HT-29 (cell line): ENCODE measurements at places on chromosomes 5 and 9. TPM values are rescaled to one million over a fixed set of nuclear protein-coding genes. Genes with fewer than 3 reads are reported as not detected.

The LOX gene
- not detected in 2 replicates for total RNA-seq

The PLEKHG4B gene
- total RNA-seq: not detected in 2 replicates

GRCh38 chr5:112762113-112762810 lies 24.6 kb downstream of the APC start:
- DNase-seq: no peak

DNA sequence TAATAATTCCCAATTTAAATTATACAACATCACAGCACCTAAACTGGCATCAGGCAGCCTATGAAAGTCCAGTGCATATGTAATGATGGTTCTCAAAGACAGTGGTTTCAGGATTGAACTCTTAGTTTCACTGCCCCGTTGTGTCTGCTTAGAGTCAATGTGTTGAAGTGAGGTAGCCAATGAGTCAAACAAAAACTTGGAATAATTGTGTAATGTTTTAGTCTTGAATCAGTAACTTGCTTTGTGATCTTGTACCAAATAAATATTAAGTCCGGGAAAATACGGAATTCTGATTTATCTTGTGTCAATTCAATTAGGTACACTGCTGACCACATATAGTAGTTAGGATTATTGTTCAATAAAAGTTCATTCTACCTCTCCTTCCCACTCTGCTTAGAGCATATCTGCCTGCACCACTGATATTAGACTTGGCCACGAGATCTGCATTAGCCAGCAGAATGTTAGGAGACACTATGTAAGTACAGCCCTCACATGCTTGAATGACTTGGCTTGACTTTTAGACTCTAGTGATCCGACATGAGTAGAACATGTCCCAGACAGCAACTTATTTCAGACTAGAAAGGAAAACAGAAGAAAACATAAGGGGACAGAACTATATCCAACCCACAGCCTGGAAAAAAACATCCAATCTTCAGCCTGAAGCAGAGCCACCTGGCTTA lies 441.5 kb upstream of the PTGER4 start:
- DNase-seq: no peak

The MINAR2 gene
- not detected in 2 replicates for total RNA-seq

GRCh38 chr5:33180900-33181299 lies 259.9 kb upstream of the TARS1 start:
- DNase-seq: peak; percentile 31

DNA sequence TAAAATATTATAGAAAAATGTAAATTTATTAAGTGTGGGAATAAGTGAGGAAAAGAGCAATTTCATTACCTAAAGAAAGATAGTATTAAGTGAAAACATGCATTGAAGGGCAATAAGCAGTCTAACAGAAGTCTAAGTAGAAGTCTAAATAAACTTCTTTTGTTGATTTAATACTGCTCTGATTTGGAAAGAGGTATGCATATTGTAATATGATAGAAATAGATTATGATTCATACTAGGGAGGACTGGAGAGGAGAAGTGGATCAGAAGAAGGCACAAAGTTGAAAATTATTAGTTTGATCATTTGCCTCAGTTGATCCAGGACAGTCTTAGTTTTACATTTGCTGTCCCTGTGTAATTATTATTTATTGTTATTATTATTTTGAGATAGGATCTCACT lies 6.6 kb upstream of the ERBIN start:
- DNase-seq: no peak

DNA sequence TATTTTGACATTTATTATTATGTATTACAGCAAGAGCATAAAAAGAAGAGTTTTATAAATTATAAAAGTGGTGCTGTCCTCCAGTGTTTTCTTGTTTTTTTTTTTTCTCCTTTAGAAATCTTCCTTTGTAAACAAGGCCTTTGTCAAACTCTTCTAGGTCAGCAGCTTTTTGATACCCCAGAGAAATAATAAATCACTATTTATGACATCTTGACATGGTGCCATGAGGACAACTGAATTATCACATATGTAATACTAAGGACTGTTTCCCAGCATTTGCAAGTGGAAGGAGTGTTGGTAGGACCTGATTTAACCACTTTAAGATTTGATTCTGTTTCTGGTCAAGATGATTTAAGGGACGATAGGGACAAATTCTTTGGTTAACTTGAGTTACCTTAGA lies 4.6 kb downstream of the SMARCA2 start:
- DNase-seq: no peak

The MCTP1 gene
- total RNA-seq: 4.2 and 4.5 TPM in 2 replicates

The C7 gene
- 0.05 TPM in 1 of 2 replicates, not detected in the other for total RNA-seq

- DNase-seq: no peak
Observed at GRCh38 chr9:95018099-95018936, 291.8 kb downstream of the AOPEP start.

The C5orf58 gene
- not detected in 2 replicates for total RNA-seq

The SPRY4 gene
- 35.6 and 46.8 TPM in 2 replicates for total RNA-seq

The CBY3 gene
- not detected in 2 replicates for total RNA-seq

The PRDM9 gene
- total RNA-seq: not detected in 2 replicates

The TEK gene
- total RNA-seq: 0.15 and 0.23 TPM in 2 replicates

- DNase-seq: no peak
Observed at GRCh38 chr9:122477826-122478225, at the start of gene OR1J1. Gene OR1J1, minus strand, starts transcription at chr9:122477926. Its CDS starts 0 bp downstream, at chr9:122477926.

DNA sequence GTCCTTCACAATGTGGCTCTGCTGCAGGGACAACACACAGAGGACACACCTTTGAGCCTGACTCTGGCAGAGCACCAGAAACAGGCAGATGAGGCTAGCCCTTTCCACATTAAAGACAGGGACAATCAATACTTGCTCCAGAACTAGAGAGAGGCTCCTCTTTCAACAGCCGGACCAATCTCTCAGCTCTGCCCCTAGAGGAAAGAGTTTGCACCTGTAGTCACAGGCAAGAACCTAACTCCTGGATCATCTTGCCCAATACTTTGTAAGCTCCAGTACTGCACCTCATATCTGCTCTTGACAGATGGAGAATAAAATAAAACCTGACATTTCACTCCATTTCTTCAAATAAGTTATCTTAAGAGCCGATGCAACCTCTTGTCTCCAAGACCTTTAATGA lies 52.1 kb downstream of the EPB41L4A start:
- DNase-seq: peak; percentile 41

The ZNF454 gene
- total RNA-seq: not detected in 2 replicates

GRCh38 chr9:113993838-113994540 lies 84.1 kb downstream of the AMBP start:
- no peak for DNase-seq

DNA sequence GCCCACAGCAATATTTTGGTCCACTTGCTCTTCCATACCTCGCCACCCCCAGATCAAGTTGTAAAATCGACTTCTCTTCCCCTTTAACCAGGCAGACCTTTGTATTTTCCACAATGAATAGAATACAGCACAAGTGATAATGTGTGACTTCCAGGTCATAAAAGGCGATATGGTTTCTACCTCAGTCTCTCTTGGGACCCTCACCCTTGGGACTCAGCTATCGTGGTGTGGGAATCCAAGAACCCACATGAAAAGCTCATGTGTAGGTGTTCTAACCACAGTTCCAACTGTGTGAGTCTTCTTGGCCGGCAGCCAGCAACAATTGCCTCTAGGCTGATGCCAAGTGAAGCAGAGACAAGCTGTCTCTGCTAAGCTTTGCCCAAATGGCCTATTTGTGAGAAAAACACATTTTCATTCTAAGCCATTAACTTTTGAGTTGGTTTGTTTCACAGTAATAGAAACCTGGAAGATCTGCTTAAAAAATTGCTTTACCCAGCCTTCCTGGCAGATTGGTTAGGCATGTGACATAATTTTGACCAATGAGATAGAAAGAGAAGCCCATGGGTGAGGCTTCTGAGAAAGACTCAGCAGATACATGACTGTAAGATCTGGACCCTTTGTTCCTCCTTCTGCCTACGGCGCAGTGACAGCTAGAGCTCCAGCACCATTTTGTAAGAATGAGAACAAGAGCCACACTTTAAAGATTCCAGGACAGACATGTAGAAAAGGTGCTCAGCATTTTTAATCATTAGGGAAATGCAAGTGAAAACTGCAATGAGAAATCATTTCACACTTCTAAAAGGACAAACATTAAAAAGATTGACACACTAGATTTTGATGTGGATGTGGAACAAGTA lies 18.3 kb upstream of the MLLT3 start:
- DNase-seq: peak; percentile 45

The ALDH1B1 gene
- 16.0 and 21.6 TPM in 2 replicates for total RNA-seq

DNA sequence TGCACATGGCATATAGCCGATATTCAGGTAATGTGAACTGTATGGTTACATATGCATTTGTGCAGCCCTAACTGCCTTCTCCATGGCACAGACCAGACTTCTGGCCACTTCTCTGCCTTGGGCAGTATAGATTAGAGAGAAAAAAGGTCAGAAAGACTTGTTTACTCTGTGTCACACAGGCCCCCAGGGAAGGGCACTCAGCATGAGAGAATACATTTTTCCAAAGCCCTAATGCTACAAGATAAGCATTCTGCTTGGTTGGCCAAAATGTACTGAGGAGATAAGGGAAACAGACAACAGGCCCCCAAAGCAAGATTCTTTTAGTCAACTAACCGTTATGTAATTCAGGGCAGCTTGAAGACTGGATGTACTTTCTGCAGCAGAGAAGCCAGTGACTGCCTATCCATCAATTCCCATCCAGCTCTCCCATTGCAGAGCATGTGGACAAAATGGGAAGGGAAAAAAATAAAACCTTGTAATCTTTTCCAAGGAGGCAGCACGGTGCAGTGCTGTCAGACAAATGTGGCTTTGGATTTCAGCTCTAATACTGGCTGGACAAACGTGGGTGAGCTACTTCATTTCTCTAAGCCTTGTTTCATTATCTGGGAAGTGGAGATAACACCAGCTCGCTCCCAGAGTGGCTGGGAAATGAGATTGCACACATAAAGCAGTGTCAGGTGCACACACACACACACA lies 205.9 kb downstream of the NSG2 start:
- DNase-seq: no peak

- no peak for DNase-seq
Observed at GRCh38 chr5:141662028-141662427, 10.8 kb upstream of the FCHSD1 start.

The SPEF2 gene
- total RNA-seq: 1.3 and 4.3 TPM in 2 replicates

DNA sequence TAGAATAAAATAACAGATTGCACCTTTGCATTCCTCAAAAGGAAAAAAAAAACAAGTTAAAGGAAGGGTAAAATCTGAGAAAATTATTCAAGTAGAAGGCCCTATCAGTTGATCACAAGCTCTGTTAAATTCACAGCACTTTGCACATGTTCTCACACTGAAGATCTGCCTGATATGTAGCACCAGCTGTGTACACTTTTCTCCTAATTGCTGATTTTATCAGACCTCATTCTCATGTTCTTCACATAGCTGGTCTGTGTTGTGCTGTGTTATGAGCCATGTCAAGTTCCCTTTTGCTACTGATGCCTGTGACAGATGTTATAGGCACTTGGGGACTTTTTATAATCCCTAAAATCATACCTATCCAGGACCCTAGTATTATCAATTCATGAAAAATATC lies 390.4 kb upstream of the PRR16 start:
- DNase-seq: no peak

The SLCO6A1 gene
- total RNA-seq: not detected in 2 replicates

The SPINK7 gene
- not detected in 2 replicates for total RNA-seq

GRCh38 chr9:100449420-100449819 lies 22.5 kb downstream of the MSANTD3 start:
- DNase-seq: no peak

DNA sequence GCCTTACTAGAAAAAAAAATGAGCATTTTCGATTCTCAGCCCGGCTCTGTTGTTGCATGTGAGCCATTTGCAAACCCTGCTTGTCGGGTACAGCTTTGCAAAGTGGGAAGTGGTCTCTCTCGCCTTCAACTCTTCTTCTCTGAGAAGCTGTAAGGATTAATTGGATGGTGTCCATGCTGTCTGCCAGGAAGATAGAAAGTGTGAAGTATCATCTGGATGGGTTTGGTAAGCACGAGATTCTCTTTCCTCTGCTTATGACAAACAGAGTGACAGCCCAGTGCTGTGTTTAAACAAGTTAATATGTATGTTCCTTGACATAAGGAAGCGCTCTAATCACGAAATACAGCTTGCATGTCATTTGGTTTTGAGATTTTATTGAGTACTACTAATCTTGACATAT lies 109.1 kb upstream of the SPATA31D4 start:
- no peak for DNase-seq

The ZCCHC7 gene
- 2.7 and 4.6 TPM in 2 replicates for total RNA-seq

The LARP1 gene
- total RNA-seq: 117 and 123 TPM in 2 replicates

GRCh38 chr9:108474356-108474755 lies 381.4 kb downstream of the ACTL7B start:
- no peak for DNase-seq

GRCh38 chr5:158565017-158565789 lies 534.5 kb downstream of the EBF1 start:
- no peak for DNase-seq

GRCh38 chr5:81418606-81419005 lies 24.7 kb upstream of the ACOT12 start:
- DNase-seq: no peak

- DNase-seq: no peak
Observed at GRCh38 chr9:116767219-116767618, 80.1 kb downstream of the TRIM32 start.

- DNase-seq: no peak
Observed at GRCh38 chr9:116243708-116244107, 90.1 kb downstream of the PAPPA start.

The CER1 gene
- not detected in 2 replicates for total RNA-seq

The BARHL1 gene
- not detected in 2 replicates for total RNA-seq

GRCh38 chr9:95316274-95316673 lies 1.2 kb downstream of the FANCC start:
- DNase-seq: no peak

DNA sequence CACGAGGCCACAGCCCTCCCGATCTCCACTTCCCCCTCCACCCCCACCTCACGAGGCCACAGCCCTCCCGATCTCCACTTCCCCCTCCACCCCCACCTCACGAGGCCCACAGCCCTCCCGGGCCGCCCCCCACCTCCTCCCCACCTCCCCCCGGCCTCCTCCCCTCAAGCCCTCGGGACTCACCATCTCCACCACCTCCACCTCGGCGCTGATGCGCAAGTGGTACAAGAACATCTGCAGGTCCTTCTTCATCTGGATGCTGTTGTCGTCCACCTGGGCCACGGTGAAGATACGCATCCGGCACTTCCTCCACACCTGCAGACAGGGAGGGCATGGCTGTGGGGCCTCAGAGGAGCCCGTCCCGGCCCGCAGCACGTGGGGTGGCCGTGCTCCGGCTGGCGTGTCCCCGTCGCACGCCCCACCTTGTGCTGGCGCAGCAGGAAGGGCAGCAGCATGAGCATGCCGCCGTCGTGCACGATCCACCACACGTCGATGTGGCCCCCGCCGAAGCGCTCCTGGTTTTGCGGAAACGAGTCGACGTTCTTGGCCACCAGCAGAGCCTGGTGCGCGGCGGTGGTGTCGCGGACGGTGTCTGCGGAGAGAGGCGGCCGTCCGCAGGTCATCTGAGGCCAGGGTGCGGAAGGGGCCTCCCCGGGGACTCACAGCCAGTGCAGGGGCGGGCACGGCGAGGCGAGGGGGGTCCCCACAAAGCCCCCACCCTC lies 48.0 kb downstream of the SLC12A7 start:
- DNase-seq: no peak
